ENCODE measurements at places on chromosomes 1 and 21.

DNA sequence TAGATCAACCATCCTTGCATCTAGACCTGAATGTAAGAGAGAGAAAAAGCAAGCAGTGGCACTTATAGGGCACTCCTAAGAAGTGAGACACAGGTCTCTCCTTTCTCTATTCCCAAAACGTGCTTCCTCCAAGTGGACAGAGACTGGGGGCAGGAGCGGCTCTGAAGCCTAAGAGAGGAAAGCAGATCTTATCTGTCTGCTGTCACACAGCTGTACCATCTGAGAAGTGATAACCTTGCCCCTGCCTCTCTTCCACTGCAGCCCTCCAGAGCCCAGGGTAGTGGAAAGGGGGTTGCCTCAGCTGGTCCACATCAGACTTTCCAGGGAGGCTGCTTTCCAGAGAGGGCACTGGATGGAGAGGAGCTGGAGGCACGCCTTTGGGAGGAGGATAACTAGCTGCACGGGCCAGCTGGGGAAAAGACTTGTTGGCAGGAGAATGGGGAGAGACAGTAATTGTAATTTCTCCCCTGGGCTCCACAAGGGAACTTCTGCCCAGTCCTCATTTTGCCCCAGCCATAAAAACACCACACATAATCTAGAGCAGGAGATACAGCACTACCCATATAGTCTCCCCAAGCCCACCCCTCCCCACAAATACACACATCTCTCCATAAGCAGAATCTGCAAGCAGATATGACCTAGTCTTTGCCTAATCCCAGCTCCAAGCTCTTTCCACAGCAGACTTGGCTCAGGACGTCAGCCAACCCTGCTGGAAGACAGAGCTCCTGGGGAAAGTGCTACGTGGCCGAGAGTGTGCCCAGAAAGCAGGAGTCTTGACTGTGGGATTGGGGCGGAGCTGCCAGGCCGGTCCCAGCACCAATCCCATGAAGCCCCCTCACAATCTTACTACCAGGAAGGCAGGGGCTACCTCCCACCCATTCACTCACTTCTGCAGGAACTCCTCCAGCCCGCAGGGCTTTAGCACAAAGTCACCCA is 31.2 kb downstream of the PIK3C2B start:
- DNase-seq: no peak

GRCh38 chr21:36926989-36927718 is 39.3 kb downstream of the HLCS start:
- peak; percentile 29 for DNase-seq

- no peak for DNase-seq
Observed at GRCh38 chr1:30514945-30515344, 208.4 kb downstream of the MATN1 start.

- no peak for DNase-seq
Observed at GRCh38 chr1:4485878-4486277, 168.5 kb upstream of the AJAP1 start.

- no peak for DNase-seq
Observed at GRCh38 chr1:155760751-155761475, 72.0 kb downstream of the DAP3 start.

GRCh38 chr1:109184687-109185086 is 29.0 kb upstream of the SARS1 start:
- no peak for DNase-seq

DNA sequence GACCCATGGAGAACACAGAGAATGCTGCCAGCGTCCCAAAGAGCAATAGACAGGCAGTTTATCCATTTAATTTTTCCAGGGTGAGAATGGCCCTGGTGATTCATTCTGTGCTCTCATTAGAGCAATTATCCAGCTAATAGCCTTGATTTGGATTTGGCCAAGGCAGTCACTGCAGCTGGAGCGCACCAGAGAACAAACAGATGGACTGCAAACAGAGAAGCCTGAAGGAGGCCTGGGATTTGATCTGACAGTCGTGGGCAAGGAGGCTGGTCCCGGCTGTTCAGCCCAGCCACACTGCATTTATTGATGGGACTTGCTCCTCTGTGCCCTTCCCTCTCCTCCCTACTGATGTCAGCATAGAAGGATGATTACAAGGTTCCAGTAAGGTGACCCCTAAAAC is 353.9 kb upstream of the C1orf174 start:
- DNase-seq: no peak

DNA sequence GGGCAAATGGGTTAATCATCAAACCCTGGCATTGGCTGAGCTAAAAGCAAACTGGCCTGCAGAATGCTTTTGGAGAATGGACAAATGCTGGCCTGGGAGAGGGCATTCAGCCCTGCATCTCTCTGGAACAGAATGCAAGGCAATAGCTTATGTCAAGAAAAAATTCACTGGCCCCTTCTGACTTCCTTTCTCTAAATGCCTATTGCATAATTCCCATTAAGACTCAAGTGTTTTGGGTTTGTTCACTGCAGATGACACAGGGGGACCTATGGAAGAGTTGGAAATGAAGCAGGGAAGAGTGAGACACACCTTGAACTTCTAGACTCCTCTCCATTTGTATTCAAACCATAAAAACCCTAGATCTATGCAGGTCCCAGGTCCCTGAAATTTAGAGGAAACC is 15.9 kb downstream of the PEA15 start:
- no peak for DNase-seq

DNA sequence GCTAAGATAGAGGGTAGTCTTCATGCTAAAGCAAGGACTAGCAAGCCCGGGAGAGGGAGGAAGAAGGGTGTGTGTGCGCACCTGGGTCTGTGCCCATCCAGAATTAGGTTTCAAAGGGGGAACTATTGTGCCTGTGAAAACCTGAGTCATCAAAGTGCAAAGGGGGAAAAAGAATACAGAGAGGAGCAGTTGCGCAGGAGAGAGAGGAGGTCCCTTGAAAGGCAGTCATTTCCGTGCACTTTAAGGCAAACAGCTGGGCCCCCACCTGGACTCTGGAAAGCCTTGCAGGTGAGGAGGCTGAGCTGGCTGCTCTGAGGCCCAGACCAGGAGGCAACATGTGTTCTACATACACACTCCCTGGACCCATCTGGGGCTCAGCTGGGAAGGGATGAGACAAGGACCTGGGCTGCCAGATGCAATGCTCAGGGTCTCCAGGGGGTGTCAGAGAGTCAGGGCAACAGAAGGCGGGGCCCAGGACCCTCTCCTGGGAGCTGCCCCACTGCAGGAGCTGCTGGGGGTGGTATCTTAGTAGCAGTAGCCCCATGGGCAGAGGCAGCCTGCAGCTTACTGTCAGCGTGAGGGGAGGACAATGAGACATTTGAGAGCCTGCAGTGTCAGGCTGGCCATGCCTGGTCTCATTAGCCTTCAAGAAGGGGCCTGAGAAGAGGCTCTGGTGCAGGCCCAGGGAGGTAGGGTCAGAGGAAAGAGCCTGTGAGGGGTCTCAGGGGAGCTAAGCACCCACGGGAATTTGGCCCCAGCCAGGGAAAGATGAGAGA is 14.3 kb downstream of the PROK1 start:
- no peak for DNase-seq

DNA sequence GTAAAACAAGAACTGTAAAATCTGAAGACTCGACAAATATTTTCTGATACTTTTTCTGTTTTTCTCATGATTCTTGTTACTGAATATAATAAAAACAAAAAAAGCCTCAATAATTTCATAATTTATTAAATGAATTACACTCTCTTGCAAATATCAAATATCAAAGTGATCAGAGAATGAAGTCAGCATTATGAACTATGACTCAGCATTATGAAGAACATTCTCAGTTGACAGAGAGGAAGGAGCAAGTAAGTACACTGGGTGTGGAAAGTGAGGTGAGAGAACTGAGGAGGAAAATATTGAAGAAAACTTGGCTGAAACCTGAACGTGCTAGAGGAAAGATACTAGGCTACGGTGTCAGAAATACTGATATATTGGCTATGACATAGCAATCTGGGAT is 529.5 kb downstream of the KCNT2 start:
- no peak for DNase-seq

DNA sequence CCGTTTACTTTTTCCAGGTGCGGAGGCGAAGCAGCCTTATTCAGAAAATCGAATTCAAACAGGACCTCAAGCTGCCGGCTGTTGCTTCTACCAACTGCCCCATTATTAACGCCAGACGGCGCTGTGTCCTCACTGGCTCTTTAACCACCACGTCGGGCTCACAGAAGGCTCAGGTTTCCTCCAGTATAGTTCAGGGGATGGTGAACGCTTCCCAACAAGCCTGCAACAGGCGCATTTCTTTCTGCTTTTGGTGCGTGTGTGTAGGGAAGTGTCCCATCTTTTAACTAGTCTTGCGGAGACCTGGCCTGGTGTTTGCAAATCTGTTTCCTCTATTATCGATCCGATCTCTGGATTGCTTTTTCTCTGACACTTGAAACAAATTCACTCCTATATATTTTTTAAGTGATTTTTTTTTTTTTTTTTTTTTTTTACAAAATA is 791 bp upstream of the STUM start:
- DNase-seq: peak; percentile 91

DNA sequence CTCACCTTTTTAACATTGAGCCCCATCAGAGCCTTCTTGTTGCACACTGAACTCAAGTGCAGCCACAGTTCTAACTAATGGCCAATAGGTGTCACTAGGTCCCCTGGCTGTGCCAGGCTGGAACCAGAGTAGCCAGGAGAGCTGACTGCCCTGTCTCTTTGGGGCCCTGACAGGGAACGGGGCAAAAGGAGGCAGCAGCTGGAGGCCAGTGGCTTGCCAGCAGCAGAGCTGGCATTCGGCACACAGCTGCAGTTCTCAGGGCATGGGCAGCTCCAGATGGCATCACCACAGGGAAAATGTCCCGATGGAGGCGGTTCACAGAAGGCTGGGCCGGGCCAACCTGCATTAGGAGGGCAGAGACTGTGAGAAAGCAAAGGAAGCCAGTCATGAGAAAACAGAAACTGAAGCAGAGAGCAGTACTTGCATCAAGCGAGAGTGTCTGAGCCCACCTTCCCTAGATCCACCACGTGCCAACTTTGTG is 188.6 kb downstream of the FCRL5 start:
- DNase-seq: no peak

- no peak for DNase-seq
Observed at GRCh38 chr1:208604295-208604694, 360.1 kb upstream of the PLXNA2 start.

DNA sequence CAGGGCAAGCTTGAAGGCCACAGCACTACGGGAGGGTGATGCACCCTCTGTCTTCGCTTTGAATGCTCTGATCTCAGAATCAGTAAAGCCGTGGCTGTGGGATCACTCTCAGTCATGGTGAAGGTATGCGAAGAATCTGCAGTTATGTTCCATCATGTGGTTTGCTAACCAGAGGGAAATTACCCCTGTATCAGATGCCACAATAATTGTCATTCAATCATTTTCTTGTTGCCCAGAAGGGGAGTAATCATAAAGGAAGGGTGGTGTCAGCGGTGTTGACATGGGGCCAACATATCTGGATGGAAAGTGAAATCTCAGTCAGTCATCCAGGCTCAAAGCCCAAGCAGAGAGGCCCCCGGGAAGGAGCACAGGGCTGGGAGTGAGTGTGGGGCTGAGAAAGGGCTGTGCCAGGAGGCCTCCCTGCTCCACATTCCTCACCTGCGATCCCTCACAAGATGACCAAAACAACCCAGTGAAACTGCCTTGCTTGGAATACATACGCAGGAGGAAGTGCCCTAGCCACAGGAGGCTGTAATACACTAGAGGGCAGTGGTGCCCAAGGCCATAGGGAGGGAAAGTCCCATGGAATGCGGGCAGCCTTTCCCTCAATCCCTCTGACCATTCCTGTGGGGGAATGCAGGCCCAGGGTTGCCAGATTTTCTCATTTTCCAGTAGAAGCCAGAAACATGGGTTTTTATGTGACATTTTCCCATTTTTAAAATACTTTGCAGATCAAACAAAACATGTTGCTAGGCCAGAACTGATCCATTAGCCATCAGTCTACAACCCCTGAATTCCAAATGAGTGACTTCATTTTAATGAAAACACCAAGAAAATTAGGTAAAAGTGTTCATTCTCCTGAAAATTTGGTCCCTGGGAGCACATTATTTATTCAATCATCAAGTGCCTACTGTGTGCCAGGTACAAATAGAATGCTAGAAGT is 95.7 kb upstream of the VANGL1 start:
- DNase-seq: no peak

DNA sequence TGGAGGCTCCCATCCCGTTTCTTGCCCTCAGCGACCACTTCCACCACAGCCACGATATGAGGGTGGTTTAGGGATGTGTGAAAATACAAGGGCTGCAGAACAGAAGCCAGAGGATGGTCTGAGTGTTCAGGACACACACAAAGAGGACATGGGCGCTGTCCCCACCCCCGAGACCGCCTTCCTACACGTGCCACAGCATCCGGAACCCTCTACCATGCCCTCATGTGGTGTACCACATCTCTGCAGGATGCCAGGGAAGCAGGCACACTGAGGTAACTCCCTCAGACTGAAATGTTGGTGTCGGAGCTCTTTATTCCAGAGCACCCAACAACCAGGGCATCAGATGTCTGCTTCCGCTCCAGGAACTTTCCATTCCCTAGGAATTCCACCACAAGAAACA is 23.1 kb downstream of the NPHP4 start:
- DNase-seq: no peak

GRCh38 chr1:84936116-84936810 is 43.3 kb upstream of the LPAR3 start:
- peak; percentile 58 for DNase-seq

DNA sequence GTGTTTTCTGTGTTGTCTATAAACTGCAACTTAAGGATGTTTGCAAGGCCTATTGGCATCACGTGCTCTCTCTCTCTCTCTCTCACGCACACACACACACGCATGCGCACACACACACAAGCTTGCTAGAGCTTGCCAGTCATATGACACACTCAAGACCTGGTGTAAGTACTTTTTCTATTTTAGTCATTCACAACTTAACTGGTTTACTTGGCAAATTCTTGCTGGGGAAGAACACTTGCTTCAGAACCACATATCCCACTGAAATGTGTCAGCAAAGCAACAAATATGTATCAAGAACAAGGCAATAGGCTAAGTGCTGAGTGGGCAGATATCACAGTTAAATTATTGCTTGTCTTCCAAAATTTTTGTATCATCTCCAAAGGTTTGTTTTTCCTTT is 107.8 kb downstream of the DISC1 start:
- no peak for DNase-seq

DNA sequence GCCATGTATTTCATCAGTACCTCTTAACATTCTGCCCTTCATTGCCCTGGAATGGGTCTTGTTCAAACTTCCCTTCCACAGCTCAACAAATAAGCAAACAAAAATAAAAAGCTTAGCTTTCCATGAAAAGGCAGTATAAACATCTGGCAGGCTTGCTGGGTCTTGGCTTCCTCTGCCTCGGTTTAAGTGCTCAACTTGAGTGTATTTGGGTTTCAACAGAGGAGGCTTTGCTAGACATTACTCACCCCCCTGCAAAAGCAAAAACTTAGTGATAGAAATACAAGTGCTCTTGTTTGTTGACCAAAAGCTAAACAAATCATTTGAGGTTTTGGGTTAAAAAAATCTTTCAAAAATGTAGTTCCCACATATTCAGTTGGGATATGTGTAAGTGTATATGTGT is 518.5 kb downstream of the PLPP3 start:
- no peak for DNase-seq

GRCh38 chr1:53542551-53542950 is 83.4 kb downstream of the DMRTB1 start:
- no peak for DNase-seq

- DNase-seq: no peak
Observed at GRCh38 chr21:22609802-22610201, 1611.6 kb downstream of the NCAM2 start.

Measured in left renal cortex interstitium (tissue), 4 donors.